ENCODE measurements at places on chromosomes 1 and 21. TPM values are rescaled to one million over a fixed set of nuclear protein-coding genes. Genes with fewer than 3 reads are reported as not detected.

- DNase-seq, result no peak
These were observed 4.8 kb downstream of the PSMG1 start for GRCh38 chr21:39178421-39178820.

DNA sequence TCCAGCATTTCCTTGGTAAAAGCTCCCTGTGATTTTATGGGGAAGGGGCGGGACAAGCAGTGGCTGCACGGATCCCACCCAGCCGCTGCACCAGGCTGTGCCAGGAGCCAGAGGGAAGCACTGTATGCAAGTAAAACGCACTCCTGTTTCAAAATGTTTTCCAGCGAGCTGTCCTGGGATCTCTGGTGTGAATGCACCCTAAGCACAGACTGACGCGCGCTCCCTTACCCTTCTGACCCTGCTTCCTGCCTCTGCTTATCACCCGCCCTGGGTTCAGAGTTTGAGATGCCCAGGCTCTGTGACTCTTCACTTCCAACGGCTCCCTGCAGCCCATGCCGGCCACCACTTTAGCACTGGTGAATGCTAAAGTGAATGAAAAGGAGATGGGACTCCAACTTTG is 131.2 kb downstream of the RHOU start:
- DNase-seq, result no peak

GRCh38 chr1:36100376-36100775 is 11.7 kb downstream of the ADPRS start:
- DNase-seq, result no peak

DNA sequence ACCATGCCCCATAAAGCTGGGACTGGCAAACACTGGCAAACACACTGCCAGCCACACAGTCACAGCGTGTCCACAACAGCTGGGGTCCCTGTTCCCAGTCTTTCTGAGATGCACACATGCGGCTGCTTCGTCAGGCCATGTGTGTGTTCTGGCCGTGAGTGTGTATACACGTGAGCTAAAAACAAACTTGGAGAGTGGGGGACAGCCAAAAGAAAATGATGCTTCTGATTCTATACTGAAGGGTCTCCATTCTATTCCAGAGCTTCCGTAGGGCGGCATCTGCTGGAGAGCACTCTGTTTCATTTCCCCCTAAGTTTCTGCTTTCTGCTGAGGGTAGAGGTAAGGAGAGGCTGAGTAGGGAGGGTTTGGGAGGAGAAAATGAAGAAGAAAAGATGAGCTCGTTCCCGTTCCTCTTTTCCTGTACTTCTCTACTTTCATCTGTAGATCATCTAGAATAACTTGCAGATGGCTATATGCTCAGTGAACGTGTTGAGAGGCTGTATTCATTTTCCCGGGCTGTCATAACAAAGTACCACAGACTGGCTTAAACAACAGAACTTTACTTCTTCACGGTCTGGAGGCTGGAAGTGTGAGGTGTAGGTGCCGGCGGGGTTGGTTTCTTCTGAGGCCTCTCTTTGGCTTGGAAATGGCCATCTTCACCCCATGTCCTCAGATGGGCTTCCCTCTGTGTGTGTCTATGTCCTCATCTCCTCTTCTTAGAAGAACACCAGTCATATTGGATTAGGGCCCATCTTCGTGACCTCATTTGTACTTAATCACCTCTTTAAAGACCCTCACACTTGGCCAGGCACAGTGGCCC is 151.6 kb downstream of the TOMM20 start:
- no peak for DNase-seq

DNA sequence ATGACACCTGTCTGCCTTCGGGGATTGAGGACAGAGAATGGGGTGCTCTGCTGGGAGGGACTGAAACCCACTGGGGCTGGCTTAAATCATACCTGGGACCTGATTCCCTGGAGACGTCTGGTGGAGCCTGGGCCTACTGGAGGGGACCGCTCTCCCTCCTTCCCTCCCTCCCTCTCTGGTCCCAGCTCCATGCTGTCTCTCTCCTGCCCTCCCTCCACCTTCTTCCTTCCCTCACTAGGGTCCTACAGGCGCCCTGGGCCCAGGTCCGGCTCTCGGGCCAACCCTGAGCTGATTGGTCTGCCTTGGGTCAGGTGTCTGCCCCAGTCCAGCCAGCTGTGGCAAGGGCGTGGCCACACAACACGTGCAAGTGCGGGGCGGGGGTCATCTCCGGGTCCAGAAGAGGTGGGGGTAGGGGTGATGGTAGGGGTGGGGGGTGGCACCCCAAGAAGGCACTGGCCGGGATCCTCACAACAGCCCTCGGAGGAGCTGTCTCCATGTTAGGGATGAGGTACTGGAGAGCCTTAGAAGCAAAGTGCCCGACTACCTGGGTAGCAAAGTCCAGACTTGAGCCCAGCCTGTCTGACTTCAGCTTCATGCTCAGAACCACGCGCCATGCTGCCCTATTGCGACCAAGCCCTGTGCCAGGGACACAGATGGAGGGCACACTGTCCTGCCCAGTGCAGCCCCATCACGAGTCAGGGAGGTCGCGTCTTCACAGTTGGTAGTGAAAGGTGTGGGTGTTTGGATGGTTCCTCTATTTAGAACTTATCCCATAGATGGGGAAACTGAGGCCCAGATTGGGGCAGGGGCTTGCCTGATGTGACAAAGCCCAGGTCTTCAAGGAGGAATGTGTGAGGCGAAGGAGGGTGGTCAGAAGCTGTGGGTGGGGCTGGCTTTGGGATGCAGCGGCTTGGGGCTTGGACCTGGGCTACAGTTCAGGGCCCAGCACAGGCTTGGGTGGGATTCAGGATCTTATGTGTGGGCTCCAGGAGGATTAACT is 574.1 kb downstream of the PTPRU start:
- DNase-seq, result no peak

DNA sequence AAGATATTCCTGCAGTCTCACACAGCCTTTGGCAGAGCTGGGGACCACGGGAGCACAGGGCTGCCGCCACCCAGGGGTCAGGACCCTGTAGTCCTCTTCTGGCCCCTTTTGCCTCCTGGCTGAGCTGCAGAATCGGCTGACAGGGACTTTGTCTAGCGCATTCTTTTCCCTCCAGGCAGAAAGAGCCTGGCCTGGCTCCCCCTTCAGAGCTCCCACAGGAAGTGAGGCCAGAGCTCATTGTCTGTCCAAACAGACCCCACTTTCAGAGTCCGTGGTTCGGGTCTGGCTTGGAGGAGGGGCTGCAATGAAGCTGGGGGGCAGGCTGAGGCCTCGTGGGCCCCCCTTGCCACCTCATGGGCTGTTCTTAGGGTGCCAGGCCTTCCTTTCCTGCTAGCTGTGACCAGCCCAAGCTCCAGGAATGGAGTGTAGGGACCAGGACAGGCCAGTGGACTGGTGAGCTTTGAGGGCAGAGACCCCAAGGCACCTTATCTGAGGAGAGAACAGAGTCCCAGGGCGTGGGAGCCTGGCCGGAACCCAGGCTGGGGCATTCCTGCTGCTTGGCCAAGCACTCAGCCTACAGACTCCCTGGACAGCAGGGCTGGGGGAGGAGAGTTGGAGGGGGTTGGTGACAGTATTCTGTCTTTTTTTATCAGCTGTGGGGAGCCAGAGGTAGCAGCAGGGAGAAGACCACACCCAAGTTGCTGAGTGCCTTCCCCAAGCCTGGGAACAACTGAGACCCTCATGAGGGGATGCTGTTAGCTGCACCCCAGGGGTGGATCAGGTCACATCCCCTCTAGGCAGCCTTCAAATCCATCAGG is 4.7 kb downstream of the CELSR2 start:
- no peak for DNase-seq

DNA sequence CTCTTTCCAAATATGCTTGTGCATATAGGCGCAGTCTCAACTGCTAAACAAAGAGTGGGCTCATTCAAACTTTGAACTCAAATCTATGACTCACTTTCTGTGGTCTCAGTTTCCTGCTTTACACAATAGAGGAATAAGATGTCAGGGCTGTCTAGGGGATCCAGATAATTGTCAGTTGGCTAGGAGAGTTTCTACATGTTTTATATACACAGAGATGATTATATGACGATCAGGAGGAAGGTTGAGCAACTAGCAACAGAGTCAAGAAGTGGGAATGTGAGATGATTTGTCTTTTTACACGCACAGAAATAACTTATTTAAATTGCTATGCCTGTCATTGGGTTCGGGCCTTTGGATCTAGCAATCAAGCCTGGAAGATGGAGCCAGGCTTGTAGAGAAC is 299.4 kb upstream of the LYPLAL1 start:
- DNase-seq, result no peak

- DNase-seq, result no peak
These were observed at the start of gene DSCAM for GRCh38 chr21:40846587-40847411. Gene DSCAM, minus strand, starts transcription at chr21:40847158. Its CDS starts 497 bp downstream, at chr21:40846661.

DNA sequence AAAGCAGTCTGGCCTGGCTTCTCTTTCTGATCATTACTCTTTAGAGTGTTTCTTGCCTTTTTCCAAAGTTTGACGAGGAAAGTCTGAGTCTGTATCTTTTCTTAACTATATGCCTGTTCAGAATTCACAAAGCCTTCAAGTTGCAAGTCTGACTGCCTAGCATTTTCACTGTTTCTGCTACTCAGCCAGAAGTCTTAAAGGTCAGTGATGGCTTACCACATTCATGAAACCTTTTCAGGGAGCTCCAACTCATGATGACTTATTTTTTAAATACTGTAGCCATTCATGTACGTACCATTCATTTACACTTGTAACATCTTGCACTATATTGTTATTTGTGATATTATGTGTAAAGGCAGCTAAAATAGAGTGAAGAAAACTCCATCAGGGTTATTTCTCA is 58.2 kb downstream of the TNFSF4 start:
- DNase-seq, result no peak

GRCh38 chr1:48667782-48668181 is 108.9 kb downstream of the BEND5 start:
- no peak for DNase-seq

DNA sequence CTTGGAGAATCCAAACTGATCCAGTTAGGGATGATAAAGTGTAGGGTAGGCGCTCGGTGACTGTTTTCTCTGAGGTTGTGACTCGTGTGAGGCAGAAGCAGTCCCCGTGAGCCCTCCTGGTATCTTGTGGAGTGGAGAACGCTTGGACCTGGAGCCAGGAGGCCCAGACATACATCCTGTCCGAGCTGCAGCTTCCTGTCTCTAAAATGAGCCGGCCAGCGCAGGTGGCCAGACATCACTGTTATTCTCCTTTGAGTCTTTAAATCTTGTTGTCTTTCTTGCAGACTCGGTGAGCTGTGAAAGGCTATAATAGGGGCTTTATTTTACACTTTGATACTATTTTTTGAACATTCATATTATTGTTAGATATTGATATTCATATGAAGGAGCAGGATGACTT is 12.3 kb downstream of the PCSK9 start:
- DNase-seq, result no peak

DNA sequence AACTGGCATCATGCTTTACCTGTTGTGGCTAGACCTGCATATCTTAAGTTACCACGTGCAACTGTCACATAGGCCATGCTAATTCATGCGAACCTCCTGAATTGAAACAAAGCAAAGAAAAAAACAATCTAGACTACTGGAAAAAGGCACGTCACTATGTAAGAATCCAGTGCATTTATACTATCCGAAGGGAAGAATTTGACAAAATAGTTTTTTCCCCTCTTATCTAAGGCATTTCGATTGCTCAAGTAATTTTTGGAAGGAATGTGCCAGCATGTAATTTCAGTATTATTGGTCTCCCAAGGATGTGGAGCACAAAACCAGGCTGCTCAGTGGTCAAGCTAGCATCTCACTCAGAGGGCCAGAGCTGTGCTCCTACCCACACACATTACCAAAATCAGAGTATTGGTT is 31.5 kb upstream of the C1orf198 start:
- DNase-seq, result no peak

- no peak for DNase-seq
These were observed 2.2 kb upstream of the IRF6 start for GRCh38 chr1:209808059-209808581.

- no peak for DNase-seq
These were observed 10.3 kb downstream of the PARS2 start for GRCh38 chr1:54754045-54754444.

- no peak for DNase-seq
These were observed 303.2 kb downstream of the LMX1A start for GRCh38 chr1:165053351-165053750.

- DNase-seq, result no peak
These were observed 1.6 kb upstream of the MOV10 start for GRCh38 chr1:112672842-112673241.

The TNFRSF25 gene
- 9.3 TPM for total RNA-seq

The TXNIP gene
- total RNA-seq, result 10.3 TPM

The EXO1 gene
- total RNA-seq, result 36.4 TPM

The CACNA1S gene
- not detected for total RNA-seq

The GJA8 gene
- not detected for total RNA-seq

The IFI44L gene
- total RNA-seq, result not detected

The CASP9 gene
- 15.2 TPM for total RNA-seq
